Activated CD4-positive, alpha-beta T cell treated with anti-CD3 and anti-CD28 coated beads, Interleukin-2, Interleukin-4, amounts not matched to agents 100 ng/mL and 50 ng/mL, durations not matched to agents 16 hours and 8 hours (primary cell): ENCODE measurements at places on chromosomes 16 and 17.

- DNase-seq: no peak
These were observed 18.8 kb upstream of the FAAP100 start for GRCh38 chr17:81570964-81571363.

GRCh38 chr16:80899809-80900592 is 95.6 kb upstream of the CDYL2 start:
- DNase-seq: no peak

DNA sequence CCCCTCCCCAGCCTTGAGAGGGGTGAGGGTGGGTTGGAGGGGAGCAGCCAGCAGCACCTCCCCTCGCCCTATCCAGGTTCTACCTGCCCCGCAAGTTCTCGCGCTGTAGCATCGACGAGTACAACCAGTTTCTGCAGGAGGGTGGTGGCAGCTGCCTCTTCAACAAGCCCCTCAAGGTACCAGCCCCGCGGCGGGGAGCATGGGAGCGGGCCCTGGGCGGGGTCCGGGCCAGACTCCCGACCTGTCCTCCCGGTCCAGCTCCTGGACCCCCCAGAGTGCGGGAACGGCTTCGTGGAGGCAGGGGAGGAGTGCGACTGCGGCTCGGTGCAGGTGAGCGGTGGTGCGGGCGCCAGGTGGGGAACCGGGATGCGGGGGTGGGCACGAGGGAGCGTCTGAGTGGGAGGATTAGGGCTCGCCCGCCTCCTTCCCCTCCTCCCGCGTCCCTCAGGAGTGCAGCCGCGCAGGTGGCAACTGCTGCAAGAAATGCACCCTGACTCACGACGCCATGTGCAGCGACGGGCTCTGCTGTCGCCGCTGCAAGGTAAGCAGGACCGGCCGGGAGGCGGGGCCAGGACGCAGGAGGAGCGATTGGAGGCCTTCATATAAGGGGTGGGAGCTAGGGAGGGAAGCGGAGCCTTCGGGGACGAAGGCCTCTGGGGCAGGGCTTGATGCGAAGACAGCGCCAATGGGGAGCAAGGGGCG is 16.5 kb downstream of the ADAM11 start:
- DNase-seq: peak; percentile 97

DNA sequence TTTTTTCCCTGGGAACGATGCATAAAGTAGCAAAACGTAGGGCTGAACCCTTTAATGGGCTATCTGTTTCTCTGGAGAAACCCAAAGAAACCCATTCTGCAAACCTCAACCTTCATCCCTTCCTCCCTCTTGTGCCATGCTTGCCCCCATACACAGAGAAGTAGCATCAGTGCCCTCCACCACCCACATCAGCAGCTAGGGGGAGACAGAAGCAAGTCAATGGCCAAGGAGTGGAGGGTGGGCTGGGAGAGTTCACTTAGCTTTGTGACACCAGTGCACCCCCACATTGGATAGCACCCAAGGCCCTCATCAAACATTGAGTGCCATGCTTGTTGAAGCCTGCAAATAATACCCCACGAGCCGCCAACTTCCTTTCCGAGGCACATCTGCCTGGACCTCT is 282.4 kb downstream of the ABCC12 start:
- DNase-seq: no peak

- no peak for DNase-seq
These were observed 27.6 kb downstream of the FOXL1 start for GRCh38 chr16:86605950-86606349.

- no peak for DNase-seq
These were observed 48.9 kb upstream of the ASIC2 start for GRCh38 chr17:33342025-33342424.

DNA sequence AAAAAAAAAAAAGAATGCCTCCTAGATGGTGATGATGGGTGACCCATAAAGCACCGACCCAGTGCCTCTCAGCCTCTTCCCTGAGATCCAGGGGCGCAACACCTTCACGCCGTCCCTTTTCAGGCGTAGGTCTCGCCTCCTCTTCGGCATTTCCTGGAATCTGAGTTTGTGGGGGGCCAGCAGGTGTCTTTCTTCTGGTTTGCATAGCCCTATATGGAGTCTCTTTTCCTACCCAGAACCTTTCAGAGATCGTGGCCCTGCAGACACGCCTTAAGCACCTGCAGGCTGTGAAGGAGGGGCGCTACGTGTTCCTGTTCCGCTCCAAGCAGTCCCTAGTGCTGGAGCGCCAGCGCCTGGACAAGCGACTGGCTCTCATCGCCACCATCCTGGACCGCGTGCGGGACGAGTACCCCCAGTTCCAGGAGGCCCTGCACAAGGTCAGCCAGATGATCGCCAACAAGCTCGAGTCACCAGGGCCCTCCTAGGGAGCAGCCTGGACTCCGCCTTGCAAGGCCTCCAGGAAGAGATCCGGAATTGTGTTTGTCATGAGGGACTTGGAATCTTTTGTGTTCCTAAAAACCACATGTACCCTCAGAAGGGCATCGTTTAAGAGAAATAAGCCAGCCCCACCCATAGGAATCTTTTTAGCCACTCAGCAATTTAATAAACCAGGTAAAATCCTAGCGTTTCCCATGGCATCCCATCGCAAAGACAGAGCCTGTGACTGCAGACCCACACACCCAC is 1.9 kb upstream of the GAA start:
- no peak for DNase-seq

- no peak for DNase-seq
These were observed 6.0 kb upstream of the TLCD3A start for GRCh38 chr17:726271-726919.

GRCh38 chr17:35788477-35789368 is 6.7 kb downstream of the MMP28 start:
- DNase-seq: no peak

DNA sequence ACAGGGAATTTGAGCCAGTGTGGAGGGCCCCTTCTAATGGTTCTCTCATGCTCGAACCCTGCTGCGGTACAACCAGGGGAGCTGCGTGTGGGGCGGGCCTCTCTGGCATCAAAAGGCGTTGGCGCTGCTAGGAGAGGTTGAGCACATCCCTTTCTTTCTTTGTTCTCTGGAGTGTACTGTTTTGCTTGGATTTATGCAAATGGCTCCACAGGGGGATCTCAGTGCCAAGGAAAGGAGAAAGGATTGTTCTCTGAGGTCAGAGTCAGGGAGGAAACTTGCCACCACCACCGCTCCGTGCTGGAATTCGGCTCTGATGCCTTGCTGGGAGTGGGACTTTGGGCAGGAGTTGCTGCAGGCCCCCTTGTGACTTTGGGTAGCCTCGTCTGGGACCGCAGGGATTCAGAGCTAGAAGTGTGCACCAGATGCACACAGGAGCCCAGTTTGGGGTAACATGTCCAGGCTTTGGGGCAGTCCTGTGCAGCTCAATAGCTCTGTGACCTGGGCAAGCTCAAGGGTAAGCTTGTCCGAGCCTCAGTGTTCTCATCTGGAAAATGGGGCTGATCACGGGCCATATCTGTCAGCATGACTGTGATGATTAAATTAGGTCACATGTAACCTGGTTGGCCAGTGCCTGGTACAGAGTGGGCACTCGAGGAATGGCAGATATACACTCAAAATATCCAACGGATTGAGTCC is 353.0 kb upstream of the EEF2KMT start:
- no peak for DNase-seq

DNA sequence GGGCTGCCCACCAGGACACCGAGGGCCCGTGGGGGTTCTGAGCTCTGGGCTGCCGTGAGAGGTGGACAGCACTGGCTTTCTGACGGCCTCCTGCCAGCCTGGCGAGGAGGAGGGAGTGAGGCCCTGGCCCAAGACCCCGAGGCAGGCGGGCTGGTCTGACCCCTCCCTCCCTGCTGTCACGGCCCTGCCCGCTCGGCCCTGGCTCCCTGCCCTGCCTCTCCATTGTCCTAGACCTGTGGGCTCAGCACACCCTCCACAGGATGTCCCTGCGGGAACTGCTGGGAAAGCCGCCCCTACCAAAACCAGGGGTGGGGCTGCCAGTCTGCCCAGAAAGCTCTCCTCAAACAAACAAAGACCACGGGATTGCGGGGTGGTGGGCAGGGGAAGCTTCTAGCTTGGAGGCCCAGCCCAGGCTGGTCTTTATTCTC is 20.7 kb downstream of the SPNS2 start:
- no peak for DNase-seq

- DNase-seq: no peak
These were observed 1.1 kb upstream of the NHLRC4 start for GRCh38 chr16:565419-566330.

GRCh38 chr16:85378145-85379040 is 234.7 kb upstream of the GSE1 start:
- no peak for DNase-seq

GRCh38 chr16:56709443-56710040 is 20.4 kb upstream of the NUP93 start:
- no peak for DNase-seq

GRCh38 chr16:2904922-2905240 is 6.8 kb upstream of the FLYWCH1 start:
- peak; percentile 13 for DNase-seq

DNA sequence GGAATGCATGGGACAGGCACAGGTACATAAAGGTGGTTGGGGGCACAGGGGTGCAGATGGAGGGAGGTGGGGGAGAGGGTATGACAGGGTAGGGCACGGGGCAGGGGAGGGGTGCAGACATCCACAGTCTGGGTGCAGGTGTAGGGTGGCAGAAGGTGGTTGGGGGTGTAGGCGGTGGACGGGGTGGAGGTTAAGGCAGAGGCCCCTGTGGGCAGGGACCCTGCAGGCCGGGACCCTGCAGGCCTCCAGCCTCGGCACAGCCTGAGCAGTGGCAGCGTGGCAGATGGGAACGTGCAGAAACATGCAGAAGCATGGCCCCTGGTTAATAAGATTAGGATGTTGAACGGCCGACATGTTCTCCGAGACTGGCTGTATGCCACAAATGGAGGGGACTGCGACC is 115.2 kb downstream of the RBFOX3 start:
- no peak for DNase-seq

GRCh38 chr17:2048805-2049204 is 6.1 kb upstream of the HIC1 start:
- DNase-seq: no peak

- DNase-seq: no peak
These were observed 452.7 kb downstream of the WWOX start for GRCh38 chr16:78552106-78552675.

GRCh38 chr17:56913353-56913866 is 439 bp downstream of the TRIM25 start:
- no peak for DNase-seq

DNA sequence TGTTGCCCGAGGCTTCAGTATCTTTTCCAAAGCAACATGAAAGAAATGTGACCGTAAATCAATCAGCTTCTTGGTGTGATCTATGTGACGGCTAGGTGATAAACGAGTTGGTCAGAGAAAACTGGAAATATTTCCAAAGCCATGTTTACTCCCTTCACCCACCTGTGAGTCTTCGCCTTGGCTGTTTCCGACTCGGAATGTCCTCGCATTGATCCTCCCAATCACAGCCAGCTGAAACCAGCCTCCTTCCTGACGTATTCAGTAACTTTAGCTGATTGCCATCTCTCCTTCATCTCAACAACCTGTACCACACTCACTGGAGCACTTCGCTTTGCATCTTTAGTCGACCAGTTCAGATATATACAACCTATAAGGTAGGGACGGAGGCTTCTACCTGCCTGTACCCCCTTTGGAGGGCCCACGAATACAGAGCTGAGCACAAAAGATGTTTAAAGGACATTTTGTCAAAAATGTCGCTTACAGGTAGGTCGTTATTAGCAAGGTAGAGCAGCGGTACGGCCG is 705 bp downstream of the KRABD2 start:
- DNase-seq: no peak

DNA sequence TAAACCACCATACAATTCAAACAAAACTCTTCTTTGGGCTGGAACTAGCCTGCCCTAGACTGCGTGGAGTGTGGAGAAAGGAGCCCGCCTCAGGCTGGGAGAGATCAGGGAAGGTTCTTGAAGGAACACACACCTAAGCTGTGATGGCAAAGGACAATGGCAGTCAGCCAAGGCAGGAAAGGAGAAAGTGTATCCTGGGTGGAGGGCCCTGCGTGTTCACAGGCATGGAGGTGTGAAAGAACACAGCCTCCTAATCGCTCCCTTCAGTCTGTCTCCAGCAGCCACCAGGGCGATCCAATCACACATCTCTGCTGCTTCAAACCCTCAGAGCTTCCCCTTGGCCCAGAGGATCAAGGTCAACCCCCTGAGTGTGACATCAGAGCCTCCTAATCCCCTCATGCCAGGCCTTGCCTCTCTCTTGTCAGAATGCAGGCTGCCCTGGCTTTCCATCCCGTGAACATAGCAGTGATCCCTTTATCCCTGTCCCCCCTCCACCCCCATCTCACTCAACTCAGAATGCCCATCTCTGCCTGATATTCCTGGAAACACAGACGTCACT is 173.0 kb downstream of the KATNIP start:
- DNase-seq: no peak

GRCh38 chr16:63945806-63946205 is 1176.1 kb downstream of the CDH11 start:
- DNase-seq: no peak

DNA sequence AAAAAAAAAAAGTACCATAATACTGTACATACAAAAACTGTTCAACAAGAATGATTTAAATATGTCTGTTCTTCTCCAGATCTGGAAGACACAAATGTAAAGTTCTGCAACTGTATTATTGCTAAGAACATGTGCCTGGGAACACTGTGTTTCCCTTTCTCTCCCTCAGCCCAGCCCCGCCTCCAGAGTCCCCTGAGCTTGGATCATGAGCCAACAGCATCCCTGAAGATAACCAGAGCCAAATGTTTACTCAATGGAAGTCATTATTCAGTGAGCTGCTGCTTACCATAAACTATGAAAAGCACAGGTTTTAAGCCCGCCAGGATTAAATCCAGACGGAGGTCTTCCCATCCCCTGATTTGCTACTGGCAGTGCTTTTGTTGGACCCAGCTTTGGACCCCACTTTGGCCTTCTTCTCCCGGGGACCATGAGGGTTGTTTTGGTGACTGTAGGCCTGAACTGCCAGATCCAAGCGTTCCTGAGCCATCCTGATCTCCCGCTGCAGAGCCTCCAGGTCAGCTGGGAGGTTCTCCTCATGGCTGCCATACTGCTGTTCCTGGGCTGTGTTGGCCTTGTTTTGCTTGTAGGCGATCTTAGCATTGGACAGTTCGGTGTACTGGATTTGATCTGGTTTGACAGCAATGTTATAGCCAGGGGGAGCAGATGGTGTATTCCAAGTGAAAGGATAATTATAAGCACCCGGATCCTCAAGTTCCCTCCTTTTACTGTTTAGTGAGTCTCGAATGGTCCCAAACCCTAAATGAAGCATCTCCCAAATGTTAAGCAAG is 25.6 kb downstream of the GJC1 start:
- no peak for DNase-seq

GRCh38 chr17:5770441-5771270 is 186.3 kb upstream of the NLRP1 start:
- DNase-seq: no peak
